ENCODE measurements at places on chromosomes 5 and 9. TPM values are rescaled to one million over a fixed set of nuclear protein-coding genes. Genes with fewer than 3 reads are reported as not detected.

- H3K27ac ChIP-seq, result no peak overlapping the region
- no peak overlapping the region for H3K4me3 ChIP-seq
- H3K36me3 ChIP-seq, result no peaks in the 10 kb centered on the region
- peaks cover 12% of the 10 kb centered on the region for H3K27me3 ChIP-seq
- DNase-seq, result no peak
These were observed 14.6 kb upstream of the STRBP start for GRCh38 chr9:123283048-123283408.

DNA sequence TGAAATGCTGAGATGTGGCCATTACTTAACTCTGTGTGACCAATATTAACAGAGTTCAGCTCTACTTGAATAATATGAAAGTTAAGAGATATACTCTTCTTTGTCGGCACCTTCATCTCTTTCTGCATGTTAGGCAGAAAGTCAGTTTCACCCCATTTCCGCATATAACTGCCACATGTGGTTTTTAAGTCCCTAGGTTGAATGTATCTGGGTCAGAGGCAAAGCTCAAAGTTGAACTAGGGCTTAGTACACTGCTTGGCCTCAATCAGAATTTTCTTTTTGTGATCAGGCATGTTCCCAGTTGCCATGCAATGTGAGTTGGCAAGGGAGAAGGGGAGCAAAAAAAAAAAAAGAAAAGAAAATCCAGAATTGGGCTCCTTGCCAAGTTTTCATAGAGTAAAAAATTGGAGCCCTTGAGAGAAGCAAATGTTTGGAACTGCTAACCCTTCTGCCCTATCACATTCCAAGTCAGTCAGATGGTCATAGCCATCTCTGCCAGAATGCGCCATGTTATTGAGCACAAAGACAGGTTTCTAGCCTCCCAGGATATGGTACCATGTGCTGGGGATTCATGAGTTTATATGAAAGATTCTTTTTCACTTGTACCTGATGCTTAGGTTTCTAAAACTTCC lies 251.2 kb upstream of the RORB start:
- peaks cover 9% of the 10 kb centered on the region for H3K4me1 ChIP-seq
- H3K36me3 ChIP-seq, result peaks cover 12% of the 10 kb centered on the region
- peak; percentile 71 for DNase-seq
- no peaks in the 10 kb centered on the region for H3K27me3 ChIP-seq
- peak overlapping the region; percentile 82 for H3K27ac ChIP-seq
- peak overlapping the region; percentile 27 for H3K4me3 ChIP-seq

- H3K36me3 ChIP-seq, result peaks cover 21% of the 10 kb centered on the region
- H3K4me1 ChIP-seq, result peaks cover 19% of the 10 kb centered on the region
- peak overlapping the region; percentile 34 for H3K27ac ChIP-seq
These were observed 7.1 kb downstream of the UBAP1 start for GRCh38 chr9:34185778-34186551.

EMB gene
- 56.3 TPM for total RNA-seq

DNA sequence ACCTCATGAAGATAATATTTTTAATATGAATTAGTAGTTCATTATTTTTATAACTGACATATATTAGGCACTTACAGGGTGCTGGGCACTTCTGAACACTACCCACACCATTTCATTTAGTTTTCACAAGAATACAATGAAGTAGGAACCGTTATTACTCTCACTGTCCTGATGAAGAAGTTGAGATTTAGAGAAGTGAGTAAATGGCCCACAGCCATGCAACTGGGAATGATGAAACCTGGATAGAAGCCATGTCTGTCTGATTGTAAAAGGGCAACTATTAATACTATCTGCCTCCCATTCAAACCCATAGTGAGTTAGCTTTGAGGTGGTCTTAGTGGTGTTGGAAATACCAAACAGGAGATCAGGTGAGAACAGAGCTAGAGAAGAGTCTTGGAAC lies 29.6 kb upstream of the OTULINL start:
- H3K4me3 ChIP-seq, result no peak overlapping the region
- peaks cover 6% of the 10 kb centered on the region for H3K27me3 ChIP-seq
- no peak overlapping the region for H3K27ac ChIP-seq

GRCh38 chr9:36134761-36135505 lies 1.6 kb upstream of the GLIPR2 start:
- peaks cover 32% of the 10 kb centered on the region for H3K4me1 ChIP-seq
- no peak for DNase-seq
- H3K27me3 ChIP-seq, result peaks cover 19% of the 10 kb centered on the region
- H3K27ac ChIP-seq, result no peak overlapping the region

DNA sequence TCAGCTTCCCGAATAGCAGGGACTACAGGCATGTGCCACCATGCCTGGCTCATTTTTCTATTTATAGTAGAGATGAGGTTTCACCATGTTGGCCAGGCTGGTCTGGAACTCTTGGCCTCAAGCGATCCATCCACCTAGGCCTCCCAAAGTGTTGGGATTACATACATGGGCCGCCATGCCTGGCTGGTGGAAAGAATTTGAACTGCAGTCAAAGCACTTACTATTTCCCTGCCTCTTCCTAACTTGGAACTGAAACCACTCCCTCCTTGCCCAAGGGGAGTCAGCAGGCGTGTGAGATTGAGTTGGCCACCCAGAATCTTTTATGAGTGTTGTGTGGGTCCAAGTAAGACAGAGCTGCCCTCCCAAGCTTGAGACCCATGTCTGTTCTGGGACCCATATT lies 86.1 kb upstream of the PTPN3 start:
- DNase-seq, result no peak
- no peaks in the 10 kb centered on the region for H3K36me3 ChIP-seq
- H3K27ac ChIP-seq, result no peak overlapping the region
- H3K27me3 ChIP-seq, result peaks cover 10% of the 10 kb centered on the region
- no peak overlapping the region for H3K4me3 ChIP-seq

GRCh38 chr9:129164246-129164930 lies 13.7 kb downstream of the IER5L start:
- H3K36me3 ChIP-seq, result no peaks in the 10 kb centered on the region
- no peaks in the 10 kb centered on the region for H3K27me3 ChIP-seq
- H3K27ac ChIP-seq, result no peak overlapping the region
- H3K4me3 ChIP-seq, result no peak overlapping the region
- DNase-seq, result no peak
